Endodermal cell (in vitro differentiated cells): ENCODE measurements at places on chromosomes 6 and 20.
A peak's percentile ranks its signal among the peaks of the same experiment; 100 is the strongest.

- DNase-seq: no peak
These were observed 144.3 kb upstream of the TENT5A start for GRCh38 chr6:81896525-81897503.

GRCh38 chr6:162854228-162854627, 126.5 kb downstream of the PACRG start:
- DNase-seq: no peak

DNA sequence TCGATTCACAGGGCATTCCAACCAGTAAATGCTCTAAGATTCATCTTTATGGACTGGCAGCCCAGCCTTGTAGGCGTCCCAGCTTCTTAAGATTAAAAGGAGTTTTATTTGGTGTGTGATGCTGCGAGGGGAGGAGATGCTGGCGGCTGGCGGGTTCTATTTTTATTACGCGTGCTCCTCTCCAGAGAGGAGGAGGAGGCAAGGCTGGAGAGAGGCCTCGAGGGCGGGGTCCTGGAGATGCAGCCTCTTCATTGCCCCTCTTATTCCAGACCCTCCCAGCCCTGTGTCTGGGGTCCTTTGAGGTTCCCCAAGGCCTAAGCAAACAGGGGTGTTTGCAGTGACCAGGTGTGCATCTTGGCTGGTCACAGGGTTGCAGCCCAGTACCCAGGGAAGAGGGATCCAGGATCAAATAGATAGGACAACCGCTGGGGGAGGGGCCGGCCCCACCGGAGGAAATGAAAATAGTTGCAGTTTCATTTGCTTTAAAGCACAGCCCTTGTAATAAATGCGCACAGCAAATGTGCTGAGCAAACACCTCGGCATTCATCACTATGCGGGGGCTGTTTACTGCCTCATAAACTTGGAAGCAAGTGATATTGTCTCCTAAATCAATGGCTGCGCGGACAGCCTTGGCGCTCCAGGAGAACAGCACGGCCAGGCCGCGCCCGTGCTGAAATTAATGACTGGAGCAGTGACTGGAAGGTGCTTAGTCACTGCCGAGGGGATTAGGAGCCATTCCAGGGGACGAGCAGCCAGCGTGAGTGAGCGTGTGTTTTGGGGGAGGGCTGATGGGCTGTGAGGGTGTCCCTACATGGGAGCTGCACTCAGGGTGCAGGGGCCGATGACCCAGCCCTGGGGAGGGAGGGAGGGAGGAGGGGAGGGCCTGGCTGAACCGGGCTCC, 83.0 kb downstream of the TMEM242 start:
- no peak for DNase-seq

- no peak for DNase-seq
These were observed 62.8 kb downstream of the IRF4 start for GRCh38 chr6:454148-454991.

DNA sequence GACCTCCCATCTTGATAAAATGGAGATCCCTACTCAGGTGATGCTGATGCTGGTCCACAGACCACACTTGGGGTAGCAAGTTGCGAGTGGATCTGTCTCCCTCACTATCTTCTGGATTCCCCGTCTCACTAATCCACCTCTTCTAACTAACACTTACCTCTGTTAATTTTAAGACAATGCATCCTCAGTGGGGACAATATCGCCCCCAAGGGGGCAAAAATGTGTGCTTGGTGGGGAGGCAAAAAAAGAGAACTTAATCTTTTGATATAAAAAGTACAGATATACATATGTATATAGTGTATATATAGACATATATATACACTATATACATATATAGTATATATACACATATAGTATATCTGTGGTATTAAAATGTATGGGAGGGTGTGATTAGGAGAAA, 4.3 kb downstream of the LRFN2 start:
- DNase-seq: no peak

DNA sequence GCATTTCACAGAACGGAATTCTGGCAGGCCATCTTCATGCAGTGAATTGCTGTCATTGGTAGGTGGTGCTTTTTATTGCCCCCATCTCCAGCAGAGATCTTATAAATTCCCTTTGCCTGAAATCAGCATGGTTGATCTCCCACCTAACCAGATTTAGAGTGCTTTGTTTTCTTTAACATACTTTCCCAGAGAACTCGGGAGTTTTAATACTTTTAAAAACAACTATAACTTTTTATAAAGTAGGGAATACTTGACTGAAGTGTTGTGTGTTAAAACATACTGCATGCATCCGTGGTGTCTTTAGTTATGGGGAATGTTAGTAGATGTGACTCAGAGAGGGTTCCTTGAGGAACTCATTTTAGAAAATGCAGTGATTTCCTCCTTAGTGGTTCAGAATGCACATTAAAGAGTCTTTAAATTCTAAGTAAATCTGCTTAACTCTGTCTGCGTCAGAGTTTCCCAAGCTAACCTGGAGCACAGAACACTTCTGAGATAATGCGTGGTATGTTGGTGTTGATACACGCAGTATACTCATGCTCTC, 54.9 kb downstream of the AKAP12 start:
- no peak for DNase-seq

DNA sequence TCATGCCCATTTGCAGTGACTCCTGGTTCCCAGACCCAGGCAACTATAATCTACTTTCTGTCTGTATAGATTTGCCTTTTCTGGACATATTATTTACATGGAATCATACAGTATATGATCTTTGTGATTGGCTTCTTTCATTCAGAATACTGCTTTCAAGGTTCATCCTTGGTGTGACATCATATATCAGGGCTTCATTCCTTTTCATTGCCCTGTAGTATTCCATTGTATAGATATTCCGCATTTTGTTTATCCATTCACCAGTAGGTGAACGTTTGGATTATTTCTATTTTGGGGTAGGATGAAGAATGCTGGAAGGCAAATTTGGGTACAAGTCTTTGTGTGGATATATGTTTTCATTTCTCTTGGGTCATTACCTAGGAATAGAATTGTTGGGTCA, 36.1 kb downstream of the PPP1R16B start:
- no peak for DNase-seq

DNA sequence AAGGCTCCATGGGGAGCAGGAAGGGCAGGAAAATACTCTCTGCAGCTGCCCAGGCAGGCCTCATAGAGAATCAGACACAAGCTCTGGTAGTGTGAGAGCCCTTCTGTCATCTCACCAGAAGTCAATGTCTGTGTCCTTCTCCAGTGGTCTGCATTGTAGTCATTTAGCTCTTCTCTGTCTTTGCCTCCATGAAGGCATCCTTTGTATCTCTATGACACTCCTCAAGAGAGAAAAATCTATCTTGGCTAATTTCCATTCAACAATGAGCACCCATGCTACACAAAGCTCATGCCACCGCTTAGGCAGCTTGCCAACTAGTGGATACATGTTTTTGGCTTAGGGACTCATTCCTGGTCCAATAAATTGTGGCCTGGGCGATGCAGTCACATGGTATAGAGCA, 92.1 kb downstream of the RNF217 start:
- DNase-seq: no peak

GRCh38 chr6:134729561-134729960, 220.3 kb downstream of the ALDH8A1 start:
- DNase-seq: no peak

DNA sequence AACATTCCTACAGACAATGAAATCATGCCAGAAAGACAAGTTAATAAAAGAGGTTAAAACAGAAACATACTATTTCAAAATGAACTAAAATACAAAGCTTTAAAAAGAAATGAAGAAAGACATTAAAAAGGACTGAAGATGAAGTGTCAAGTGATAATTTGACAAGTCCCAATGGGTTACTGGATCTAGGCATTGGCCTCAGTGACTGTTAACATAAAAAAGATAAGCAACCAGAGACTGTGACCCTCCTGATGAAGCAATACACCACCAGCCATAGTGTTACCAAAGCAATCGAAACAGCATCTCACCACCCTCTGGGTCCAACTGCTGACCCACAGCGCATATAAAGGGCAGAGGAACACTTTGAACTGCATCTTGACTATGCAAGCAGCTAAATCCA, 130.3 kb downstream of the FIG4 start:
- no peak for DNase-seq

DNA sequence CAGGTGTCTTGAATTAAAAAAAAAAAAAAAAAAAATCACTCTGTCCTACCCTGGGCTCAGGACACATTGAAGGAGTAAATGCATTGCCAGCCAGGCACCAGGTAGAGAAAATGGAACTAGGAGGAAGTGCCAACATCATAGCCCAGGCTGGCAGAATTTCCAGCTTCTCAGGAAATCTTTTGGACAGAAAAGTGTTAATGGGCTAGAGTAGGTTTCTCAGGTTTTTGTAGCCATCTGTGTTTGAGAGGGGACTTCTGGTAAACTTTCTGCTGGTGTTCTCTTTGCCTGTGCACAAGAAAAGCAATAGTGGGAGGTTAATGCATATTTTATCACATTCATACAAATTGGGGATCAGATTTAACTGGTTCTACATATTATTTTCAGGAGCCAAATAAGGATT, 678.3 kb upstream of the NRSN1 start:
- DNase-seq: no peak

DNA sequence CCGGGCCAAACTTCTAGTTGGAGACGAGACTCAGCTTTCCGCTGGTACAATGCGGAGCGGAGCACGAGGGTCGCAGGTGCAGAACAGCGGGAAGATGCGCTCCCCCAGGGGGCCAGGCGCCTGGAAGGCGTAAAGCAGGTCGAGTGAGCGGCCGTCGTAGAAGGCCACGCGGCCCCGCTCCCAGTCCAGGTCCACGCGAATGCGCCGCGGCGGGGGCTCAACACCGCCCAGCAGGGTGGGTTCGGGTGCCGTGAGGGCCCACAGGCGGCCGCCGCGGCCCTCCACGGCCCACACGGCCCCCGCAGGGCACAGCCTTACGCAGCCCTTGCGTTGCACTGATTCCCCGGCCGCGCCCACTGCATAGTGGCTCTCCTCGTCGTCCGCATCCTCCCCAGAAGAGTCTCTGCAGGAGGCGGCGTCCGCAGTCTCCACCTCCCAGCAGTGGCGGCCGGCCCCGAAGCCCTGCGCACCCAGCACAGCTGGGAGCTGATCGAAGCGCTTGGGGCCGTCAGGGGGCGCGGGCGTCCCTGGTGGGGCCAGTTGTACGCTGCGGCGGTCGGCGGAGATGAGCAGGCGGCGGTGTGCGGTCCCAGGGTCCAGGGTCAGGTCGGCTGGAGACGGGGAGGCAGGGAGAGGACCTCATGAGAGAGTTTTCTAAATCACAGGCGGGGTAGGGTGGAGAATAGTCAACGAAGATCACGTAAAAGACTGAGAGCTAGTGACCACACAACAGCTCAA, 4.3 kb downstream of the PPP1R11 start:
- DNase-seq: peak; percentile 73

- DNase-seq: no peak
These were observed 95.7 kb downstream of the PRDM1 start for GRCh38 chr6:106181664-106182418.

DNA sequence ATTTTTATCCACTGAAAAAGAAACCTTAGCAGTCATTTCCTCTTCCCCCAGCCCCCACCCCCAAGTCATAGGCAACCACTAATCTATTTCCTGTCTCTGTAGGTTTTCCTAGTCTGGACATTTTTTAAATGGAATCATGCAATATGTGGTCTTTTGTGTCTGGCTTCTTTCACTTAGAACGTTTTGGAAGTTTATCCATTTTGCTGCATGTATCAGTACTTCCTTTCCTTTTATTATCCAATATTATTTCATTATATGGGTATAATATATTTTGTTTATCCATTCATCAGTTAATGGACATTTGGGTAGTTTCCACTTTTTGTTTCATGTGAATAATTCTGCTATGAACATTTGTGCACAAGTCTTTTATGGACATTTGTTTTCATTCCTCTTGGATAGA, 99.3 kb upstream of the BMP5 start:
- DNase-seq: no peak

DNA sequence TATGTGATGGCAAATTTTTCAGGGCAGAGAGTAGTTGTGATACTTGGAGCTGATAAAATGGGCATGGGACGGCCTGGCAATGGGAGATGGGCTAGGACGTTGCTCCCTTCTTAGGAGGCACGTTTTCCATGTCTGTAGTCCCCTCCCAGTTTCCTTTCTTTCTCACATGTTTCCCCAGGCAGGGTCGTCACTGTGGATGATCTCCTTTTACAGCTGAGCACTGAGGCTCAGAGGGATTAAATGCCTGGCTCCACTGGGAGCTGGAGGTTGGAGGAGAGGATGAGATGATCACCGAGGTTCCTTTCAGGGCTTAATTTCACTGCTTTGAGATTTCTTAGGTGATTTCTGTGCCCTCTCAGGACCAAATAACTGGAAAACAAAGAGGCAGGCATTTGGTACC, 136.7 kb downstream of the SOBP start:
- no peak for DNase-seq

GRCh38 chr6:6331946-6332601, 11.6 kb upstream of the F13A1 start:
- no peak for DNase-seq

DNA sequence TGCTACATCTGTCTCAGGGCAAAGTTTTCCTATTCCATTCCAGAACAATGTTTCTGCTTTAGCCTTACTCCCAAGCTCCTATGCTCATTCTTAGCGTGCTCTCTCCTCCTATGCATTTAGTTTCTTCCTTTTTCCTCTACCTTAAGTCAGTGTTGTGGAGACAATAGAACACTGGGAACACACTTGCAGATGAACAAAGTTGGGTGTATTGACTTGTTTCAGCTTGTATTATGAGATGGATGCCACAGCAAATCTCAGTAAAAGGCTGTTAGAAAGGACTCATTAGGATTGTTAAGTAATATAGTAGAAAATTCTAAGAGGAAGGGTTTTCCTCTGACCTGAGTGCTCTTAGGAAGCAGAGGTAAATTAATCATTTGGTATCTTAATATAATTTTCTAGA, 48.4 kb downstream of the BMP5 start:
- no peak for DNase-seq

DNA sequence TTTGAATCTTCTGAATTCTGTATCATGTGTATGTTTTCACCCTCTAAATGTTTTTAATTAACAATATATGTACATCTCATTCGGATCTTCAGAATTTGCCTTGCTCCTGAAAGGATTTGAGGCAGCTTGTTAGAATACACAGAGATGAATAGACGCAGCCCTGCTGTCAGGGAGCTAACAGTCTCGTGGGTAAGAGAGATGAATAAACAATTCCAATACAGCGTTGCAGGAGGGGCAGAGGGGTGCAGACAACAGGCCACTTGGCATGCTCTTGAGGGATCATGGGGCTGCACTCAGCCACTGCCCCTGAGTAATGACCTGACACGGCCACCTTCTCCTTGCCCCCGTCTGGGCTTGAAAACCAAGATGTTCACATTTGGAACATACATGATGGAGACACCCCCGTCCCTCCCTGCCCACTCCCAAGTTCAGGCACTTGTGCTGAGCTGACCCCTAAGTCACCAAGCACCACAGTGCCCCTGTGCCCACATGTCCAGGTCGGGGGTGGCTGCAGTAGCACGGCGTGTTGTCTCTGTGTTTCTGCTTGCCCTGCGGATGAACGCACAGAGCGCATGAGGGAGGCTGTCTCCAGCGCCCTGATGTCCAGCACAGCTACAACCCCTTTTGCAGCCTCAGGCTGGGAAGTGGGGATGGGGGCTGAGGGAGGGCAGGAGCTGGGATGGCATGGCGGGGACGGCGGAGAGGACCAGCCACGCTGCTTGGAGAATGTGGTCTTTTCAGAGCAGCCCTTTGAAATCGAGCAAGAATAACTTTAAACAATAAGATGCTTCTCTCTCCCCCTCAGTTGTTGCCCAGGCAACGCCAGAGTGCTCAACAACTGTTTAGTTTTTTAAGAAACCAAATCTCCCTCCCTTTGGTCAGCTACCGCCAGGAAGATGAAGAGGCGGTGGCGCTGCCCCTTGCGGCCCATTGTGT, 33.0 kb upstream of the CDH22 start:
- no peak for DNase-seq

GRCh38 chr6:21082091-21082490, 511.5 kb upstream of the SOX4 start:
- DNase-seq: no peak
